Fibroblast of the aortic adventitia (primary cell): ENCODE measurements at places on chromosomes 13 and 19. TPM values are rescaled to one million over a fixed set of nuclear protein-coding genes. Genes with fewer than 3 reads are reported as not detected.

DNA sequence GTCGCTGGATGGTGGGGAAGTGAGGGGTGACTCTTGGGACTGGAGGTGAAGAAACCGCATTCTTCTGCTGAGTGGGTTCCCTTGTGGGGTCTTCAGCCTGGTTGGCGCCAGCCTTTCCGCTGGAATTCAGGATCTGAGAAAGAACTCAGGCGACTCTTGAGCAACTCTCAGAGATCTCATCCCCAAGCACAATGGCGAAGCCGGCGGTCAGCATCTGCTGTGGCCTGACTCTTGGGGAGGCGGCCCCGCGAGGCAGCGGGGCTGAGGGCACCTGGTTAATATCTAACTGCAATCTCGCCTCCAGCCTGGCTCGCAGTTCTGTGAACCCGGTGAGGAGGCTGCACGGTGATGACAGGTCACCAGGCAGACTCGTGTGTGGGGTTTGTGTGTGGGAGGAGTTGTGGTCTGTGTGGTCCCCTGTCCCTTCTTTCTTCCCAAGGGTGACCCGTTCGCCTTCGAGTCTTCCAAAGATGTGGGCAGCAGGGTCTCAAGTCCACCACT lies 883 bp downstream of the ZNF441 start:
- peak; percentile 38 for DNase-seq

PRKD2 gene
- 8.0 and 9.7 TPM in 2 replicates for total RNA-seq

DNA sequence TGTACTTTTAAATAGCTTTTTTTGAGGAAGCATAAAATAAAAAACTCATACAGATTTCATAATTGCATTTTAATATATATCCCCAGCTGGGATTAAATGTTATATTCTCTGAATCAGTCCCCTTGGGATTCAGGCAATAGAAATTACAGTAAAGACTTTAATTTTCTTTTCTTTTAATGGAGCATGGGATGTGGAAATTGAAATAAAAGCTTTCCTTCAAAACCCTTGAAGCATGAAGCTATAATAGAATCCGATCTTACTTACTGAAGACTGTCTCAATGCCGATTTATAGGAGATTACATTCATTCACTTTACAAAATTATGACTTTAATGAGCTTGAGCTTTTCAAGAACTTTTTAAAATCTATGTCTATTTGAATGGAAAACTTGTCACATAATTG lies 243.4 kb downstream of the SPRY2 start:
- no peak for DNase-seq

GRCh38 chr19:56108447-56109195 lies 12.5 kb downstream of the ZNF787 start:
- DNase-seq, result peak; percentile 59

GRCh38 chr19:3899531-3900294 lies 19.2 kb downstream of the ATCAY start:
- DNase-seq, result peak; percentile 65

KIR2DL3 gene
- total RNA-seq, result not detected in 2 replicates

ZIC2 gene
- total RNA-seq, result not detected in 2 replicates

MPND gene
- 5.4 and 13.2 TPM in 2 replicates for total RNA-seq

GRCh38 chr13:43002021-43002420 lies 10.0 kb upstream of the EPSTI1 start:
- no peak for DNase-seq

LINGO3 gene
- not detected in 2 replicates for total RNA-seq

DNA sequence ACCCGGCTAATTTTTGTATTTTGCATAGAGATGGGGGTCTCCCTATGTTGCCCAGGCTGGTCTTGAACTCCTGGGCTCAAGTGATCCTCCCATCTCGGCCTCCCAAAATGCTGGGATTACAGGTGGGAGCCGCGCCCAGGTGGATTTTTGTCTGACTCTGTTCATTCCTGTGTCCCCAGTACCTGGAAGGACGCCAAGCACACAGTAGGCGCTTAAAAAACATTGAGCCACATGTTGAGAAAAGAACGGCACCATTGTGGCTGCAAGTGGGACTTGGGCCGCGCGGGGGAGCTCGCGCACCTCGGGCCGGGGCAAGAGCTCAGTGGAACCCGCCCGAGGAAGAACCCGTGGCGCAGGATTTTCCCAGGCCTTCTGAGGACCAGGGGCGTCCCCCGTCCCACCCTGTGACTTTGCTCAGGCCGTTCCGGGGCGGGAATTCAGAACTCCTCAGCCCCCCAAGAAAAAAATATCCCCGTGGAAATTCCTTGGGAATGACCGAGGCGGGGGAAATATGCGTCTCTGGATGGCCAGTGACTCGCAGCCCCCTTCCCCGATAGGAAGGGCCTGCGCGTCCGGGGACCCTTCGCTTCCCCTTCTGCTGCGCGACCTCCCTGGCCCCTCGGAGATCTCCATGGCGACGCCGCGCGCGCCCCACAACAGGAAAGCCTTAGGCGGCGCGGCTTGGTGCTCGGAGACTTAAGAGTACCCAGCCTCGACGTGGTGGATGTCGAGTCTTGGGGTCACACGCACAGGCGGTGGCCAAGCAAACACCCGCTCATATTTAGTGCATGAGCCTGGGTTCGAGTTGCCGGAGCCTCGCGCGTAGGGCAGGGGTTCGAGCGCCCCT lies 1.4 kb upstream of the ICAM1 start:
- DNase-seq, result peak; percentile 73

DNA sequence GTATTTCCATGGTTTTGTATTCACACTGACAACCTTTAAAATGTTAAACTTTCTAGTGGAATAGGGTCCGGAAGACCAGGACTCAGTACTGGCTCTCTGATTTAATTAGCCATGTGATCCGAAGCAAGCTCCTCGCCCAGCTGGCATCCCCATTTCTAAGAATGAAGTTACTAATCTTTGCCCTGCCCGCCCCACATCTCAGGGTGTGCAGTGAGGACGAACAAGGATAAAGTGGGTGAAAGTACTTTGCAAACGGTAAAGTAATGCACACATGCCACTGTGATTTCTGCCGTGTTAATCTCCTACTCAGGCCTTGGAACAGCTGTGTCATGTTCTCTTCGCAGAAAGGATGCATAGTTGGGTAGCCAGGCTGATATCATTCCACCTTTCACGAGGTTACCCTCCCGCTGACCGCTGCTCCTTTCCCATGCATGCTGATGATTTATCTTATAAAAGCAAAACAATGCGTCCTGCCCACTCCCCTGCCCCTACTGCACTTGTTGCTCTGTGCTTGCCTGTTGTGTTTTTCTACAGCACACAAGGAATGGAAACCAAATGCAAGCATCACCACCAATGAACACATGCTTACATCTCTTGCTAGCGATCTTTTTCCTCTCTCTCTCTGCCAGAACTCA lies 539.0 kb downstream of the EFNB2 start:
- DNase-seq, result no peak

GRCh38 chr13:31930901-31931522 lies 100.6 kb upstream of the FRY start:
- DNase-seq, result peak; percentile 13

LILRA1 gene
- total RNA-seq, result not detected in 2 replicates

SIGLEC5 gene
- total RNA-seq, result not detected in 2 replicates

DNA sequence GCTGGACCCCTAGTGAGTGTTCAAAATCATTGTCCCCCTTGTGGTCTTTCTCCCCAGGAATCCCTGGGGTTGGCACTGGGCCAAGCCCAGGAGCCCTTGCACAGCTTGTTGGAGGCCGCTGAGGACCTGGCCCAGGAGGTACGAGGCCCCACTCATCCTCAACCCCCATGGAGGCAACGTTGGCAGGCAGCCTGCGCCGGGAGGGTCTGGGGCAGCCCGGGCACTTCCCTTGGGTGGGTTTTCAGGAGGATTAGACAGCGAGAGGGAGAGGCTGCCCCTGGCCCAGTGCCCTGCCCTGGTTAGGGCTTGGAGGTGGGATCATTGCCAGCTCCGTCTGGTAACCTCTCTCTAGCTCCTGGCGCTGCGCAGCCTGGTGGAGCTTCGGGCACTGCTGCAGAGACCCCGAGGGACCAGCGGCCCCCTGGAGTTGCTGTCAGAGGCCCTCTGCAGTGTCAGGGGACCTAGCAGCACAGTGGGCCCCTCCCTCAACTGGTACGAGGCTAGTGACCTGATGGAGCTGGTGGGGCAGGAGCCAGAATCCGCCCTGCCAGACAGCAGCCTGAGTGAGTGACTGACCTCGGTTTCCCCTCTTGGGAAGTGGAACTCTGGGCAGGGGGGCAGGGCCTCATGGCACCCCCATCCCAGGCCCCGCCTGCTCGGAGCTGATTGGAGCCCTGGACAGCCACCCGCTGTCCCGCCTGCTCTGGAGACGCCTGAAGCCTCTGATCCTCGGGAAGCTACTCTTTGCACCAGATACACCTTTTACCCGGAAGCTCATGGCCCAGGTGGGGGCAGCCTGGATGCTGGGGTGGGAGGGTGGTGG lies 3.0 kb downstream of the ABCA7 start:
- no peak for DNase-seq

DNA sequence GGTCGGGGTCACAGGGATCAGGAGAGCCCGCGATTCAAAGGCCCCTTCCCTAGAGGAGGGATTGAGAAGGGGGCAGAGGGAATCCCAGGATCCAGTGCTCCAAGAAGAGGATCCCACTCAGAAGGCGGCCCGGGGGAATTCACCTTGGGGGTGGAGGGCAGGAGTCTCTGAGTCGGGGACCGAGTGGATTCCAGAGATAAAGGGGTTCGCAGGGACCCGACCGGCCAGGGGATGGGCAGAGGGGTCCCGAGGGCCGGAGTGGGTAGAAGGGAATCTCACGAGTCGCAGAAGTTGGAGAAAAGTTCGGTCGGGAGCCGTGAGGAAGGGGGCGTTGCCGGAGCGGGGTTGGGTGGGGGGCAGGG lies 261 bp downstream of the PRKD2 start:
- no peak for DNase-seq

GRCh38 chr19:7681340-7682174 lies 924 bp downstream of the TRAPPC5 start:
- peak; percentile 74 for DNase-seq

DNA sequence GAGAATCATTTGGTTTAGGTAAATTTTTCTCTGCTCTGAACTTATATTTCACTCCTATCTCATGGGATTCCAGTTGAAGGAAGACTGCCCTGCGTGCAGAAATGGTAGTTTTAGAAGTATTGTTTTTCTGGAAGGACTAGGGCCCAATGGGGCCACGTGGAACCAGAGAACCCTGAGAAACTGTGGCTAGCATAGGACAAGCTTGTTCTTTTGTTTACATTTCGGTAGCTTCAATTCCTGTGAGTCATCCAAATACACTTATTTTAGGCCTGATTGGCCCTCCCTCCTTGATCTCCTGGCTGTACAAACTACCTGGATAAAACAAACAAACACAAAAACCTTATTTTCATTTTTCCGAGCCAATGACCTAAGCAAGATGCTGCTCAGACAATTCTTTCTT lies 124.0 kb downstream of the ITGBL1 start:
- no peak for DNase-seq

DNA sequence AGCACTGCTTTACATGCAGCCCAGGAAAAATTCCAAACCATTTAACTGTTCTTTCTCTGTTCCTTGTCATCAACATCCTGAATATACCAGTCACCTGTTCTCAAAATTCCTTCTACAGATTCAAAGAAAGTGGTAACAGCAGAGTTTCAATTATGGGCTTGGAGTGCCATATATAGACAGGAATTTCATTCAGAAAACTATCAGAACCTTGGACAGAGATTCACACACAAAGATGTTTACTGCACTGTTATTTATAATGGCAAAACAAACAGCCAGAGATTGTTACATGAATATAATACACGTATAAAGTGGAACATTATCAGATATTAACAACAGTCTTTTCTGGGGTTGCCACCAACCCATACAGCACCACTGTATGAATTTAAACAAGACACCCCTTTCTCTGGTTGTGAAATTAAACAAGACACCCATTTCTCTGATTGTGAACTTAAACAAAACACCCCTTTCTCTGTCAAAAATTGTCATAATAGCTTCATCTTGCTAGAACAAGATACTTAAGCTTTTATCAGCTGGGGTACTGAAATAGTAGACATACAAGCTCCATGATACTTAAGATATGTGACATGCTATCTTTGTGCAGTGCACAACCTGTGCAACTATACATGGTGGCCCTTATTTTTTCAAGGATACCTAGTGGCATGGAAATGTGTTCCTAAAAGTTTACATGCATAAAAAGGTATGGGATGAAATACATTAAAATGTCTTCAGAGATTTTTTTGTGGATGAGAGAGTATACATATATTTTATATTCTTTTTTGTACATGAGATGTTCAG lies 12.6 kb downstream of the CACNA1A start:
- DNase-seq, result peak; percentile 19

DNA sequence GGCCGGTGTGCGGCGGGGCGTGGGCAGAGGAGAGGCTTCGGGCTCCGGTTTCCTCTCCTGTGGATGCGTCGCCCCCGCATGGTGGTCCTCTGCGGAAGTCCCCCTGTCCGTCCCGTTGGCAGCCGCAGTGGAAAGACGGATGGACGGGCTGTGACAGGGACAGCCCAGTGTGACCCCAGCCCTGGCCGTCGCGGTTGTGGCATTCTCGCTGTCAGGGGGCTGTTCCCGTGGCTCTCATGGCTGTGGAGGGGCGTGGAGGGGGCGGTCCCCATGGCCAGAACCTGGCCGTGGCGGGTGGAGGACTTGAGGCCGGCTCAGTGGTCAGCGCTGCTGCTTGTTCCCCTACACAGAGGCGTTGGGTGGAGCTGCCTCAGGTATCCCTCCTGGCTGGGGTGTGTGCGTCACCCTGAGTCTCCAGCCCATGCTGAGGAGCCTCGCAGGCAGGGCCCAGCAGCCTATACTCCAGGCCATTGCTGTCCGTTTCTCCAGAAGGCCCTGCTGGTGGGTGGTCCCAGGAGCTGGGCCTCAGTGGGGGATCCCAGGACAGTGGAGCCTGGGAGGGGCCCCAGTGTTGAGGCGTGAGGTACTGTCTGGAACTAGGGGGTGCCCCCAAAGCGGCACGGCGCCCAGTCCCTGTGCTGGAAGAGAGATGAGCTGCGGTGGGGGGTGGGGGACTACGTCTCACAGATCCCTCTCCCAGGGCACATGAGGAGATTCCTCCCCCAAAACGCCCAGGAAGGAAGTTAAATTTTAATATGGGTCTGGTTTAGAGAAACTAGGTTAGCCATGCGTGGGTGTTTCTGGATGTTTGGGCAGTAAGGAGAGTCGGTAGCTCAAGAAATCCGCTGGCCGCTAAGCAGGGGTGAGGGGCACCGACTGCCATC lies 20.3 kb downstream of the CSNK1G2 start:
- no peak for DNase-seq

- no peak for DNase-seq
Measured at GRCh38 chr13:112457081-112457480, 80.9 kb downstream of the SPACA7 start.

DNA sequence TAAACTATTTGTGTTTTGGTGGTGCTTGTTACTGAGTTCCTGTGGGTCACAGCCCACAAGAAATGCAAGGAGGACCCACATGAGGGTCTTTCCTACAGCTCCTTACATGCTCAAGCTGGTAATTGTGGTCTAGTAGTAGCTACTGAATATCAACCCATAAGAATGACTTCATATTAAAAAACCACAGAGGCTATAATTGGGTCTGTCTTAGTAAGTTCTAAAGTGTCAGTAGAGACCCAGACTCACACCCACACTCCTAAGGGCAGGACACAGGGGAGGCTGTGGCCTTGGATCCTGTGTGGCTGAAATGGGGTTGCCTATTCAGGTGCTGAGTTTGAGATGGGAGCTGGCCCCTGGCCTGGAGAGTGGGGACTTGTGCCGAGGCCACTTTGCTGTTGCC lies 19.6 kb downstream of the TFDP1 start:
- DNase-seq, result no peak

OR7A10 gene
- not detected in 2 replicates for total RNA-seq

- no peak for DNase-seq
Measured at GRCh38 chr13:90448466-90449037, 898.9 kb upstream of the MIR17HG start.
